ENCODE measurements at places on chromosomes 3 and 15.

DNA sequence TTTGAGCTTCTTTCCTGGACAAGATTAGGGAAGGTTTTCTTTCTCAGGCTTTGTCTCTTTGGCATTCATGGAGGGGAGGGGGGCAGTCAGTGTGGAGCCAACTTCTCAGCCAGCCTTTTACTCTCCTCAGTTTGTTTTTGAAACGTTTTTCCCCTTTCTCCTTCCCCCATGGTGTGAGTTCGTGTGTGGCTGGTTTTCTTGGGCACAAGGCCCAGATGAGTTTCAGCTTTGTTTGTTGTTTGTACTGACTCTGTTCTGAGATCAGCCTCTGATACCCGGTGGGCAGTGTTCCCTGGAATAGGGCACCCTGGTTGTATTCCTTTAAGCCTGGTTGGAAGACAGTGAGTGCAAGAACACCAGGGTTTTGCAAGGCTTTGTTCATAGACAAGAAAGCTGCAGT is 168.2 kb upstream of the RARB start:
- no peak for DNase-seq

GRCh38 chr3:132726341-132726823 is 4.2 kb upstream of the NPHP3 start:
- peak; percentile 58 for DNase-seq

- no peak for DNase-seq
Observed at GRCh38 chr3:152550284-152550683, 281.6 kb downstream of the MBNL1 start.

DNA sequence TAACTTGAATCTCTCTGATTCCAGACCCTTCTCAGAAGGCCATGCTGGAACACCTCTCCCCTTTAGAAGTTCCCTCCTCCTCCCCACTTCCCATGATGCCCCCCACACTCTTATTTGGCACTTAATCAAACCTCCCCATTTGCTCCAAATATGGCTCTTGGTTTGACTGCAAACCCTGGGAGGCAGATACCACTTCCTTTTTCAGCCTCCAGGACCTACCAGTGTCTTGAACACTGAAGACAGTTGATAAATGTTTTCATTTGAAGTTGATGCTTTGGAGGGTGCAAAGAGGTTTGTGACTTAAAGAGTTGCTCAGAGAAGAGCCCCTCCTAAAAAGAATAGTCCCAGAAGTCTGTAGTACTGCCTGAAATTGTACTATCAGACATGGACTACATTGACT is 61.5 kb downstream of the SEMA5B start:
- DNase-seq, result no peak

GRCh38 chr3:186790261-186790981 is 7.0 kb downstream of the EIF4A2 start:
- peak; percentile 59 for DNase-seq

GRCh38 chr3:27758083-27758482 is 36.0 kb upstream of the EOMES start:
- peak; percentile 45 for DNase-seq

DNA sequence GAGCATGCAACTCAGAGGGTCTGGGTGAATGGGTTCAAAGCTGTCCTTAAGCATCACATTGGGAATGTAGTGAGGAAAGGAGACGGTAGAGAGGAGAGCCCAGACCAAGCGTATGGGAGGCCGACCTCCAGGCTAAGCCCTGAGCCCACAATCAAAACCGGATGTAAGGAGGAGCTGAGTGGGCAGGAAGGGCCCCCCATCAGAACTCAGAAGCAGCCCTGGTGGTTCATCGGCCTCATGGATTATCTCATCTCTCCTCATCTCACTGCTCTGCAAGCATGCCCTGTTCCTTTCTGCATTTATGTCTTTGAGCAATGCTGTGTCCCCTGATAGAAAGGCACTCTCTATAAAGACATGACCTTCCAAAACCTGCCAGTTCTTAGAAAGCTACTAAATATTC is 6.2 kb downstream of the HDC start:
- DNase-seq, result no peak

- DNase-seq, result no peak
Observed at GRCh38 chr3:67301556-67301955, 303.4 kb downstream of the KBTBD8 start.
